ENCODE measurements at places on chromosomes 7 and 10.

GRCh38 chr7:55254242-55254595, 110.9 kb upstream of the LANCL2 start:
- DNase-seq, result no peak

- no peak for DNase-seq
Observed at GRCh38 chr10:120039046-120039445, 146.5 kb downstream of the SEC23IP start.

DNA sequence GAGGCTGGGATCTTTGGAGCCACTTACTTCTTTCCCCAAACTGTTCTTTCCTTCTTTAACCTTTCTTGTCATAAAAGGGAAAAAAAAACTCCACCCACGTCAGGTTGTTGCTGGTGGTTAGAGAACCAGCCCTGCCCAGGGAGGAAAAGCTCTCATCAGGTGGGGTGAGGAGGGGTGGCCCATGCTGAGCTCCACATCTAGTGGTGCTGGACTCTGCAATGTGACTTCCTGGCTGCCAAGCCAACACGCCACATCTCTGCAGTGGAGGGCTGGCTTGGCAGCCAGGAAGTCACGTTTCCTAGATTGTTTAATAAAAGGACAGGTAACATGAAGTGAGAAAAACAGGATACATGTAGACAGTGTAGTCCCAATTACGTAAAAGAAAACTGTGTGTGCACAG, 37.4 kb downstream of the WIPF3 start:
- DNase-seq, result no peak

- no peak for DNase-seq
Observed at GRCh38 chr10:13505052-13505680, 23.6 kb downstream of the BEND7 start.
